Stimulated activated CD4-positive, alpha-beta T cell treated with anti-CD3 and anti-CD28 coated beads, Interleukin-2, amount 100 ng/mL, for 24 hours (primary cell): ENCODE measurements at places on chromosomes 11 and 22.

GRCh38 chr11:116176484-116177005 lies 596.2 kb downstream of the BUD13 start:
- no peak for DNase-seq

GRCh38 chr11:8021920-8022319 lies 34.8 kb downstream of the EIF3F start:
- DNase-seq: no peak

GRCh38 chr11:134040386-134041302 lies 28.2 kb upstream of the JAM3 start:
- DNase-seq: no peak

GRCh38 chr11:56890584-56891305 lies 98.0 kb upstream of the OR5AK2 start:
- no peak for DNase-seq

DNA sequence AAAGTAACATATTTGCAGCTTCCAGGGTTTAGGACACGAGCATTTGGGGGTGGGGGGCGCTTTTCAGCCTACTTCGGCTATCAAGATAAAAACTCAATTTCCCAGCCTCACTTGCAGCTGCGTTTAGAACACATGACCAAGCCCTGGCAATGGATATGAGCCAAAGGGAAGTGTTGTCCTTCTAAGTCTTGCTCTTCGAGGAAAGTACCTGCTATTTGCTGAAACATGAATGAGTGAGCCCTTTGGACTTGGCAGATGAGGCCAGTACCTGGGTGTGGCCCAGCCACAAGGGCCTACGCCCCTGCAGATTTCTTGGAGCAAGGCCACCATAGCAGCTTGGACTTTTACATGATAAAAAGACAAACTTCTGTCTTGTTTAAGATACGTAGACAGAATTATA lies 60.2 kb upstream of the SORL1 start:
- DNase-seq: no peak

DNA sequence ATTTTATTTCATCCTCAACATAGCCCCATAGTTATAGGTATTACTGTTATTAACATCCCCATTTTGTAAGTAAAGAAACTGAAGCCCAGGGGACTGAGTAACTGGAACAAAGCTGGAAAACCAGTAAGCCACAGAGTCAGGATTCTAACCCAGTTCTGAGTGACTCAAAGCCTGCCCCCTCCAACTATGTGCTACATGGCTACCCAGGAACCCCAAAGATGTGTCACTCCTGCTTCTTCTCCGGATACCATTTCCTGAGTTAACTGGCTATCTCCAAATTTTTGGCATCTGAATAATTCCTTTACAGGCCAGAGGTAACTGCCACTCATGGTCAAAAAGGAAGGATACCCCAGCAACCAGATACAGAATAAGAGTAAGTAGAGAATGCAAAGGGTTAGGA lies 43.6 kb downstream of the TENM4 start:
- DNase-seq: no peak

GRCh38 chr11:45786272-45786671 lies 18.7 kb upstream of the SLC35C1 start:
- no peak for DNase-seq

- DNase-seq: no peak
These were observed 251.4 kb downstream of the TTC28 start for GRCh38 chr22:28428271-28428670.

DNA sequence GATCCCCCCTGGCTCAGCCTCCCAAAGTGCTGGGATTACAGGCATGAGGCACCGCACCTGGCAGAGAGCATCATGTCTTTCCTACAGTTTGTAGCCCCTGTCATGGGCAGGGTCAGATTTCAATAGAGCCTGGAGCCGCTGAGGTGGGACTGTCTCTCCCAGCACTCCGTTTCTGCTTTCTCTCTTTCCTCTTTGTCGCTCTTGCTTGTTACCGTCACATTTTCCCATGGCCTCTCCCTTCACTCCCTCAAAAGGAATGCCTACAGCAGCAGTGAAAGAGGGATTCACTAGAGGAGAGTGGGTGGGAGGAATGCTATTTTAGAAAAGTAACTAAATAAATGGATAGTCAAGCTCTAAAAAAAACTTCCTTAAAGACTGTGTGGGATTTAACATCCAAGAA lies 136.7 kb upstream of the TTC12 start:
- DNase-seq: no peak

GRCh38 chr11:72657411-72658100 lies 16.7 kb downstream of the PDE2A start:
- DNase-seq: no peak

GRCh38 chr11:134072844-134073243 lies 4.0 kb downstream of the JAM3 start:
- no peak for DNase-seq
